ENCODE measurements at places on chromosomes 5 and 9.

DNA sequence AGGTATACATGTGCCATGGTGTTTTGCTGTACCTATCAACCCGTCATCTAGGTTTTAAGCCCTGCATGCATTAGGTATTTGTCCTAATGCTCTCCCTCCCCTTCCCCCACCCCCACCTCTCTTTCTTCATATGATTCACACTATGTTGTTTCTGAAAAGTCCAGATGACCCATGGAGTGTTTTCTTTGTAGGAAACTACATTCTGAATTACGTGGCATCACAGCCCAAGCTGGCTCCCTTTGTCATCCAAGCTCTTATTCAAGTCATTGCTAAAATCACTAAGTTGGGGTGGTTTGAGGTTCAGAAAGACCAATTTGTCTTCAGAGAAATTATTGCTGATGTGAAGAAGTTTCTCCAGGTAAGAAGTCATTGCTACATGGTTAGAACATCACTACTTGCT is 30.4 kb downstream of the RANBP17 start:
- no peak for DNase-seq

GRCh38 chr5:61625681-61626621 is 293.9 kb downstream of the ZSWIM6 start:
- DNase-seq = peak; percentile 61

DNA sequence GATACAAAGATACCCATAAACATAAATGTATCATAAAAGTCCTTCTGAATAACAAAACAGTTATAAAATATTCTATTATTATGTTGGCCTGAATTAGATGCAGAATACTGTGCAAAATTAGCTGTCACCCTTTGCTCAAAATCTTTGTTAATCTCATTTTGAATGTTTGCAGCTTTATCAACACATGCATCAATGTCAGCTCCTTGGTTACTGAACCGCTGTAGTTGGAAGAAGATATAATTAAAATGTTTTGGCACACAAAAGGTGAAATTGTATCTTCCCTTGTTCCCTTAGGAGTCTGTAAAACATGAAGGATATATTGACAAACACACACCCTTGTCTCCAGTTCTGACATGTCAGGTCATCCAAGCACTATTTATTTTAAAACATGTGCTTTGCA is 146.3 kb upstream of the POU5F2 start:
- DNase-seq = no peak

DNA sequence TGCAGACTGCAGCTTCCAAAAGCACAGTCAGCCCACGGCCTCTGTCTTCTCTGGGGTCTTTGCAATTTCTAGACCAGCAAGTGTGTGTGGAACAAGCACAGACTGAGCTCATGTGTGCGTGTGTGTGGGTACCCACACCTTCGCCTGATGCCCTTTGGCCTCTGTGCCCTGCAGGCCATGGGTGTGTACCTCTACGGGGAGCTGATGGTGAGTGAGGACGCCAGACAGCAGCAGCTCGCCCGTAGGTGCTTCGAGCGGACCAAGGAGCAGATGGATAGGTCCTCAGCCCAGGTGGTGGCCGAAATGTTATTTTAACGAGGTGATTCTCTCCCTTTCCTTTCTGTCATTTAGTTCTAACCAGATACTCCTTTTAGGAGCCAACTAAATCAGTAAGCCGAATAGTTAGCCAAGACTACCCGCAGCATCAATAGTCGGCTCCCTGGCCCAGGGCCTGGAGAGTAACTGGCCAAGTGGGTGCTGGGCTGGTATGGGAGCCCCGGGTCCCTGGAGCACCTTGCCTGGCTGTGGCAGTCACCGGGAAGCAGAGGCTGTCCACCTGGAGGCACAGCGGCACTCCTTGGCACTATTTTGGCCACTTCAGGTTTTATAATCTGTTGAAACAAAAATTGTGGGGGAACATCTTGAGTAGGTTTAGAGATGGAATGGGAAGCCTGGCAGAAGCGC is 235.0 kb downstream of the FANCC start:
- DNase-seq = no peak

DNA sequence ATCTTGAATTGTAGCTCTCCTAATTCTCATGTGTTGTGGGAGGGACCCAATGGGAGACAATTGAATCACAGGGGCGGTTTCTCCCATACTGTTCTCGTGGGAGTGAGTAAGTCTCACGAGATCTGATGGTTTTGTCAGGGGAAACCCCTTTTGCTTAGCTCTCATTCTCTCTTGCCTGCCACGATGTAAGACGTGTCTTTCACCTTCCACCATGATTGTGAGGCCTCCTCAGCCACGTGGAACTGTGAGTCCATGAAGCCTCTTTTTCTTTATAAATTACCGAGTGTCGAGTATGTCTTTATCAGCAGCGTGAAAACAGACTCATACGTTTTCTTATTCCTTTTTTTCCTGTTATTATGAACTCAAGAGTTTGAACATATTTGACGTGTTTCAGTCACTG is 39.1 kb downstream of the RETREG1 start:
- no peak for DNase-seq

GRCh38 chr9:127005770-127006314 is 91.3 kb downstream of the RALGPS1 start:
- no peak for DNase-seq

DNA sequence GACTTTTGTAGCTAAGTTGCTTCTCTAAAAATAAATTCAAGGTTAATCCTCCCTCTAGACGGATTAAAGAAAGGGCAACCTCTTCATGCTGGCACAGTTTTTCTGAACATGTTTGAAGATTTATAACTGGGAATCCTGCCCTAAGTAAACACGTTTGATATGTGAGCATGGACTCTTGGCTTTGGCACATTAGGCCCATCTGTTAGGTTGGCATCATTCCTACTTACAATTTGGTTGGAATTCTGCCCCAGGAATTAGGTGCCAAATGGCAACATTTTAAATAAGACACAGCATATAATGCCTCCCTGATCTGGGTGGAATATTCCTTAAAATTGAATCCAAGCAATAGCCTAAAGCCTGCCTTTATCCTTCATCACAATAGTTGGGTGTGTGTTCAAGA is 372.3 kb upstream of the CDH18 start:
- DNase-seq = no peak

DNA sequence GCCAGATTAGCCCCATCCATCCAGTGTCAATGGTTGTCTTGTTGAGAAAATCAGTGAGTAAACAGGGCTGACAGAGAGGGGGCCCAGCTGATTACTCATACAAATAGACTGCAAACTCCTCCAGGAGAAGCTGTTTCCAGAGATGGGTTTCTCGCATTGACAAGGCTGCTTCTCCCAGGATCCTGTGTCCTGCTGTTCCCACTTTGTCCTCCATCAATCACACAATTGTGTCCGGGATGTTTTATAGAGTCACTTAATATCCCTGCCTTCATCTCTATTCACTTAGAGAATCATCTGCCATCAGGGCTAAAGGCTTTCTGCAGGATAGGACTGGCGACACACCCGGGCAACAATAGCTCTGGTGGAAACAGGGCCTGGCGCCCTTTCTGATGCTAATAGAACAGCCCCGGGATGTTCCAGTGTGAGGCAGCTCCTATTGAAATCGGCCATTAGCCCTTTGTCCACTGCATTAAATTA is 71.7 kb upstream of the TBCA start:
- DNase-seq = no peak

- no peak for DNase-seq
These were observed 105.6 kb upstream of the PHYKPL start for GRCh38 chr5:178338126-178338749.

GRCh38 chr9:16794103-16794502 is 76.4 kb downstream of the BNC2 start:
- no peak for DNase-seq

DNA sequence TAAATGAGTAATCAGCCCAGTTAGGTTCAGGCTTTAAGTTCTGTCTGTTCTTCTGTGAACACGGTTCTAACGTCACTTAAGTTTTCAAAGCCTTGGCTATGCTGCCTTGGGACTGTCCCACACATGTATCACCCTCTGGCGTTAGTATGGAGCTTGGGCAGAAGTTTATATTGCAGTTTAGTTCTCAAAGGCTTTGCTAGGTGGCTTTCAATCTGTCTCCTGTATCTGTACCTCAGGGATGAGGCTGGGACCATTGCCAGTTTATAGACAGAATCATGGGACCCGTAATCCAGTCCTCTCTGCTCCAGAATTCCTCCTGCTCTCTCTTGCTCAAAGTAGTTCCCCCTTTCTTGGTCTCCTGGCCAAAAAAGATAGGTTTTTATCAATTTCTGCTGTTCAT is 12.1 kb downstream of the C9orf40 start:
- DNase-seq = no peak

- DNase-seq = no peak
These were observed 59.1 kb downstream of the JMY start for GRCh38 chr5:79295029-79295428.

- no peak for DNase-seq
These were observed 8.0 kb downstream of the GAS1 start for GRCh38 chr9:86939321-86939720.

- DNase-seq = peak; percentile 43
These were observed 666 bp downstream of the PPARGC1B start for GRCh38 chr5:149730620-149731331.

- no peak for DNase-seq
These were observed 179.5 kb upstream of the PPP1R2B start for GRCh38 chr5:156670615-156671014.

DNA sequence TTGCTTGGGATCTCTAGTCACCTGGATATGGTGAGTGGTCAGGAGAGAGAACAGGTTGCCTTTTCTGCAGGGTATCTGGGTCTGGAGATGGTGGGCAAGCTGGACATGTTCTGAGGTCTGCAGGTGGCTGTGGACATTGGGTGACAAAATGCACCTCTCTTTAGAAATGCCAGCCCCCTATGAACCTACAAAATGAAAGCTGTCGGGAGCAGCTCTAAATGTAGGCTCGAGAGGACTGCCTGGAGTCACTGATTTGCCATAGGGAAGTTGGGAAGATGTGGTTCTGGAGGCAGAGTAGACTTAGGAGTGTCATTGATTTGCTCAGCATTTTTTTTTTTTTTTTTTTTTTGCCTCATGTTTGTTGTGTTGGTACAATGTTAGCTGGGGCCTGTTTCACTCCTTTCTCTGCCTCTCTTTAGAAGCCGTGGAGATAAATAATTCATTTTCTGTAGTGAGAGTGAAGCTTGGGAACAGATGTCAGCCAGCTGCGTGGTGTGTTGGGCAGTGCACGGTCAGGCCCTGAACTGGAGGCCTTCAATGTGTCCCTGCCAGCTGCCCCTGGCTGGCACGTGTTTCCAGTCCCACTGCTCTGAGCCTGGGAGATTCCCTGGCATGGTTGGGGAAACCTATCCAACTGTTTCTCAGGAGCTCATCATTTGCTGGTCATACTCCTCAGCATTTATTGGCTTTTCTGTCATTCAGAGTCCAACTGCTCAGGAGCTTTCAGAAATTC is 5.4 kb downstream of the RGS3 start:
- no peak for DNase-seq

GRCh38 chr5:93584596-93585040 is 1.6 kb downstream of the NR2F1 start:
- no peak for DNase-seq

DNA sequence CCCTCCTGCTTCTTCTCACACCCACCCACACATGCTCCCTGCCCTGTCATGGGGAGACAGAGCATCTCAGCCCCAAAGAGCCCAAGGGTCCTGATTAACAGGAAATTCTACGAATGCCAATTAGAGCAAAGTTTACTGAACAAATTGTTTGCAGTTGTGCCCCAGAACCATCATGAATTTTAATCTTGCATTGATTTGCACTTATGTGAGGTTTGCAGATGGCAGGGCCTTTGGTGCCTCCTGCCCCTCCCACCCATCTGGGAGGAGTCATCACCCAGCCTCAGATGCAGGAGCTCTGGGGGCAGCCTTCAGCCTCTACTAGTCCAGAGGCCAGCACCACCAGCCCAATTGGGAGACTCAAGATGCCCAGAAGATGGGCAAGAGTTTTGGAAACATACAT is 80.8 kb downstream of the PCDH1 start:
- no peak for DNase-seq

DNA sequence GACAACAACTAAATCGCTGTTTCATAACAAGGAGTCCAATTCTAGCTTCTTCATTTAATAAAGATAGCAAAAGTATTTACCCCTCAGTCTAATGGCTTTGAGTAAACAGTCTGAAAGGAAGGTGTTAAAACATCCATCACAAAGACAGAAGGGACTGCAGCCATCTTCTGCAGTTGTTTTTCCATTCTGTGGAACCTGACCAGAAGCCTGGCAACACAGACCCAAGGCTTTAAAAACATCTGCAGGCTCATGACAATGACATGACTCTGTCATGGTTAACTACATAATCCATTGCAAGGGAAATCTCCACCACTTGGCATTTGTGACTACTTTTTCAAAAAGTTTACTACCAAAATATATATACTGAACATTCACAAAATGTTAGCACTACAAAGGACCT is 51.9 kb downstream of the ELL2 start:
- no peak for DNase-seq

GRCh38 chr9:2923766-2924379 is 80.0 kb upstream of the PUM3 start:
- DNase-seq = no peak

DNA sequence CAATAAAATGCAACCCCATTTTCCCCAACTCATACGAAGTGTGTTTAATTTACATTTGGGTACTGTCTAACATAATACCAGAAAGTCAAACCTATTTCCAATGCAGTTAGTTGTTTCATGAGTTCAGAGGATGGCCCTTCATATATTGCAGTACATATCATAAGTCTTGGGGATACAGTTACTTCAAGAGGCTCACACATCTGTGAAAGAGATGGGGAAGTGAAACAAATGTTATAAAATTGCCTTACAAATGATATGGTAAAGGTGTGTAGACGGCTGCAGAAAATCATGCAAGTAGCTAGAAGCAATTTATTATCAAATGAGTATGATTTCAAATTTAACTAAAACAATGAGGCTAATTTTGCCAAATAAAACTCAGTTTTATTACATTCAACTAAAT is 219.0 kb upstream of the CDH12 start:
- DNase-seq = no peak

DNA sequence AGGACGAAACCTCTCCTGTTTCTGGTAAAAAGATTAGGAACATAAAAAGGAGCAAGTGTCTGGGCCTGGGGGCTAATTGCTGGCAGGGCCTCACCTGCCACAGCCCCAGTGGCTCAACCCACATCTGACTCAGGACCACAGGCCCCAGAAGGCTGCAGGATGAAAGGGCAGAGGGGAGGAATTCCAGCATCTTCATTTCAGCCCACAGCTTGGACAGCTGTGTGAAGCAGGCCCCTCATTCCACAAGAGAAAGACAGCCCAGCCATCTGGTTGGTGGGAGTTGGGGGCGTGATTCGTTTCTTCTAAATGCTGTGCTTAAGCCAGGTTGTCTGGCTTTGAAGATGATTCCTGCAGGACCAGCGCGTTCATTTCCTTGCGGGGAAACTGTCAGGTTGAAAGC is 29.1 kb downstream of the NKX2-5 start:
- DNase-seq = no peak
